ENCODE measurements at places on chromosomes 16 and 17. TPM values are rescaled to one million over a fixed set of nuclear protein-coding genes. Genes with fewer than 3 reads are reported as not detected.

Gene WNT9B
- total RNA-seq, result not detected

Gene NUPR1
- not detected for total RNA-seq

GRCh38 chr16:66278111-66278531, 88.4 kb upstream of the CDH5 start:
- DNase-seq, result no peak
- no peaks in the 10 kb centered on the region for H3K36me3 ChIP-seq
- H3K4me1 ChIP-seq, result peaks cover 2% of the 10 kb centered on the region
- no peak overlapping the region for H3K4me3 ChIP-seq
- peaks cover 29% of the 10 kb centered on the region for H3K27me3 ChIP-seq
- no peak overlapping the region for H3K27ac ChIP-seq

DNA sequence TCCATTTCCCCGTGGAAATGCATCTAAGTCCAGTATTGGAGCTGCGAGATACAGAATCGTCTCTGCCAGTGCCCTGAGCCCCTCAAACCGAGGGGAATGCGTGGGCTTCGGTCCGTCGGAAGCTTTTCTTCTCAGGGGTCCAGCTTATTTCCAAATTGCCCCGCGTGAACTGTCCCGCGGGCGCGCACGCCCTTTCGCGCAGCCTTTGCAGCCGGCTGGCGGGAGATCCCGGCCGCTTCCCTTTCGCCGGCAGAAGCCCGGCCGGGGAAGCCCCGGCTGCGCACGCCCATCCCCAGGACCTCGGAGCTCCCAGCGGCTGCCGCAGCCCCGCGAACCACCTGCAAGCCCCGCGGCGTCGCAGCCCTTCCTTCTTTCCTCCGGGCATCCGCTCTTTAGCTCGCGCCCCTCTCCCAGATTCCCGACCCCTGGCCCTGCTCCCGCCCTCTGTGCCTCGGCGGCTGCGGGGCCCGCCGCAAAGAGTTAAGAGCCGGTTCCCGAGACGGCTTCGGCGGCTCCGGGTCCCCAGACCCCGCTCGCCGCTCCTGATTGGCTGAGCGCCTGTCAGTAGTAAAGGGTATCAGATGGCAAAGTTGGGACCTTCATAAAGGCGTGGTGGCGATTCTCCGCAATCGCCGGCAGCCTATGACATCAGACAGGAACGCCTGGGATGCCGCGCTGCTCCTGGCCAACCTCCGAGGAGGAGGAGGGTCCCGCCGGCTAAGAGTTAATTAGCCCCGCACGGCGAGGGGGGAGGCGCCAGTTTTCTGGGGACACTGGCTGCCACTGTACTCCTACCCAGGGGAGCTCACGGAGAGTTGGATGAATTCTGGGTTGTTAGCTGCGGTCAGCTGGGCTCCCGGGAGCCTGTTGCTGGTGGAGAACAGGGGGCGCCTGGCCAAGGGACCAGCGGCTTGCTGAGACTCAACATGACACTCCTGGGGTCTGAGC, at the start of gene MYOCD:
TSS of gene MYOCD (plus strand) at position 628 of the 948 bp plus-strand sequence. CDS start at position 927, 299 bp downstream.
- H3K36me3 ChIP-seq, result peaks cover 2% of the 10 kb centered on the region
- H3K27me3 ChIP-seq, result peaks cover 26% of the 10 kb centered on the region
- H3K27ac ChIP-seq, result no peak within 1 kb of the TSS
